ENCODE measurements at places on chromosomes 2 and 18. TPM values are rescaled to one million over a fixed set of nuclear protein-coding genes. Genes with fewer than 3 reads are reported as not detected.

ST6GAL2 gene
- polyA plus RNA-seq = not detected

PRKAG3 gene
- polyA plus RNA-seq = not detected

WDR7 gene
- 9.8 TPM for polyA plus RNA-seq

OTOF gene
- not detected for polyA plus RNA-seq

NETO1 gene
- 0.43 TPM for polyA plus RNA-seq

CFAP65 gene
- not detected for polyA plus RNA-seq

LAMA1 gene
- 26.0 TPM for polyA plus RNA-seq

AUP1 gene
- 51.9 TPM for polyA plus RNA-seq

GALNT5 gene
- 55.0 TPM for polyA plus RNA-seq

RGPD4 gene
- not detected for polyA plus RNA-seq

FEV gene
- polyA plus RNA-seq = not detected

CYBRD1 gene
- polyA plus RNA-seq = 115 TPM

SP9 gene
- polyA plus RNA-seq = not detected

UGT1A3 gene
- not detected for polyA plus RNA-seq

DNA sequence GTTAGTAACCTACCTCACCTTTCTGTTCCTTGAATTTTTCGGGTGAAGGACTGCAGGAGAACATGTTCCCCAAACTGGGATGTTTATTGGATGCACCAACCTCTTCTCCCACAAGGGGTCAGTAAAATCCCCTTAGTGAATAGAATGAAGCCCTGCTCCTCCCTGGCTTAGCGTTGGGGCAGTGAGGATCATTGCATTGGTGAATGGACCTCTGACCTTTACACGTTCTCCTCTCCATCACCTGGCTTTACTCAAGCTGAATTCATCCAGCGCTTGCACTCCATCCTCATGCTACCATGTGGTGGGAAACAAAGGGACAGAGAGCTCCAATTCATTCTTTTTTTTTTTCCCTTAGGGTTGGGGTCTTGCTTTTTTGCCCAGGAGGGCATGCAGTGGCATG lies 157.2 kb downstream of the MIB1 start:
- no peak for DNase-seq

DNA sequence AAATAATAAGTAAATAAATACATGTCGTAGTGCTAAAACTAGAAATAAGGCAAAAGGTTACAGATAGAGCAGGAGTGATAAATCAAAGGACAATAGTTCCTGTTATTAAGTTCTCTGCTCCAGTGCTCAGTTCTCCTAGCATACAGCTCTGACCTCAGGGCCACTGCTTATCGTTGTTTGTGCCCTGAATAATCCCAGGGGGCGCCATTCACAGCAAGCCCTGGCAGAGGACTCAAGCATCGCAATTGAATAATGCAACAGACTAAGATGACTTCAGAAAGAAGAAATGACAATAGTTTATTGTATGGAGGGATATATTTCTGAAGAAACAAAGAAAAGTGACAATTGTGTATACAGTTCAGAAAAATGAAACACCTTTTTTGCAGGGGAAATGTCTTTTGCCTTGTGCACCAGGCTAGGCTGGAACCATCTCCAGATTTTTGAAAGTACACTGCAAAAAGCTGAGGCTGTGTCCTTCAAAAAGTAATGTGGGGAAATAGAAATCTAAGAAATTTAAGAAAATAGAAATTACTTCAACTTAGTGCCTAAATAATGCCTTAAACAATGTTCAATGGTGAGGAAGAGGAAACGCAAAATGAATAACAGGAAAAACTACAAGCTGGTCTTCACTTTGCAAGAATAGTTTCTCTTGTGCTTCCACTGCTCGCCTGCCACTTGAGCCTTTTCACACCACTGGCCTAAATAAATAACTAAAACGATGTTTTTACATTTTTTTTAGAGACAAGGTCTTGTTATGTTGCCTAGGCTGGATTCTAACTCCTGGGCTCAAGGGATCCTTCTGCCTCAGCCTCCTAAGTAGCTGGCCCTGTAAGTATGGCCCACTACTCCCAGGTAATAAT lies 19.0 kb upstream of the CCNYL1 start:
- DNase-seq = no peak

- DNase-seq = no peak
These were observed 6.7 kb upstream of the ACAA2 start for GRCh38 chr18:49819823-49820671.

- DNase-seq = no peak
These were observed 676 bp downstream of the KLHL23 start for GRCh38 chr2:169734169-169734847.

- no peak for DNase-seq
These were observed 22.2 kb downstream of the MBP start for GRCh38 chr18:77110400-77110799.

GRCh38 chr2:41872646-41873045 lies 175.2 kb upstream of the PKDCC start:
- no peak for DNase-seq

- DNase-seq = no peak
These were observed 131.0 kb downstream of the PRKCE start for GRCh38 chr2:45782436-45782835.

DNA sequence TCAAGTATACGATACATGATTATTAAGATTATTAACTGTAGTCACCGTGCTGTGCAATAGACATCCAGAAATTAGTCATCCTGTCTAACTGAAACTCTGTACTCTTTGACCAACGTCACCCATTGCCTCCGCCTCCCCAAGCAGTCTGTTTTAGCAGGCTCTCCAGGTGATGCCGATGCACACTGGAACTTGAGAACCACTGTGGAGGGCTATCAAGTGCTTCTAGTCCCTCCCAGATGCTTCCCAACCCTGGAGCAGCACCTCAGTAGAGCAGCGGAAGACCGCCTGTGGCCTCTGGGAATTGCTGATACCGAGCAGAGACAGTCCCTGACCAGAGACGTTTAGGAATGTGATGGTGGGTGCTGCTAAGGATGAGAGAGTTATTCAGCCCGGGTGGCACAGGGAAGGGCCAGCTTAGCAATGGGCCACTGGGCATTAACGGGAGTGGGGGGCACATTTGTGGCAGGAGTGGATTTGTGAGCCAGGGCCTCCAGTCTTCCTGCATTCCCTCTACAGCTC lies 50.7 kb downstream of the LIPG start:
- DNase-seq = no peak

DNA sequence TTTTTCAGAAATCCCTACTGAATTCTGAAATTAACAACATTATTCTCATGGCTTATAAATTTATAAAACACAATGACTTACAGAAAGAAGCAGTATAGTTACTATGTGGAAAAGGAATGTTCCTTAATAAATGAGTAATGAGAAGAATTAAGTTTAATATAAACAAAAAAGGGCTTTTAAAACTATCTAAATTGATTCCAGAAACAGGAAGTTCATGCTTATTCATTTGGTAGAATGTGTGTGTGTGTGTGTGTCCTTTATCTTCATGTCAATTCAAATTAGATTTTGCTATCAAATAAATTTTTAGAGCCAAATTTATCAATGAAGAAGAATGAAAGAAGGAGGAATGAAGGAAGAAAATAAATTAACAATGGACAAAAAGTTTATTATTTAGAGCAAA lies 440.8 kb upstream of the LRRTM4 start:
- DNase-seq = no peak

DNA sequence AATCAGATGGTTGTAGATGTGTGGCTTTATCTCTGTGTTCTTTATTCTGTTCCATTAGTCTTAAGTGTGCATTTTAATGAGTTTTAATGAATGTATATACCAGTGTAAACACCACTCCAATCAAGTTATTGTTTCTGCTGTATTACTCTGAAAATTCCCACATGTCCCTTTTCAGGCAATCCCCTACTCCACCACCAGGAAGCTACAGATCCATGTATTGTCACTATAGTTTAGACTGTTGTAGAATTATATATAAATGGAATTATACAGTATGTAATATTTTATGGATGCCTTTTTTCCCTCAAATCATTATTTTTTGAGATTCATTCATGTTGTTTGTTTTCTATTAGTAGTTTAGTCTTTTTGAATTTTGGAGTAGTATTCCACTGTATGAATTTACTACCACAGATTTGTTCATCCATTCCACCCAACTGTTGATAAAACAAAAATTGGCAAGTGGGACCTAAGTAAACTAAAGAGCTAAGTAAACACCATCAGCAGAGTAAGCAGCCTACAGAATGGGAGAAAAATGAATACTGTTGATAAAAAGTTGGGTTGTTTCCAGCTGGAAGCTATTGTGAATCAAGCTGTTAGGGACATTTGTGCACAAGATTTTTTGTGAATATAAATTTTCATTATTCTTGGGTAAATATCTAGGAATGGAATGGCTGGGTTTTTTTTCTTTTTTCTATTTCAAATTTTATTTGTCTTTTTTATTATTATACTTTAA lies 262.0 kb downstream of the CAMKMT start:
- DNase-seq = no peak

DNA sequence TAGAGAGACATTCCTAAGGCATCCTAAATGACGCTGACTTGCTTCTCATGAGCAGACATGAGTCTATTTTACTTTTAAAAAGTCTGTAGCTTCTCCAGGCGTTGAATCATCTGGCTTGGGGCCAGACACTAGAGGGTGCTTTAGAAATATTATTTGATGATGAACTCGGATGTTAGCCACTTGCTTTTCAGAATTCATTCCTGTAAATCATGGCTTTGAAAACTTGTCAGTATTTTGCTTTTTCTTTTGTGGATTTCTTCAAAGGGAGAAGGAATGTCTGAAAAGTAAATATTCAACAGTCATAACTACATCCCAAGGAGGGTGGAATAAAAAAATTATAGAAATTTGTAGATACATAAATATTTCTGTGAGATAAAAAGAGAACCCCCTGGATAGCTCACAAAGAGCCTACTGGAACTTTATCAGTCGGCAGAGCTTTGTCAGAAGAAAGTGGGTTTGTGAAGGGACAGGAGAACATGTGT lies 370.8 kb downstream of the OSR1 start:
- peak; percentile 85 for DNase-seq

DNA sequence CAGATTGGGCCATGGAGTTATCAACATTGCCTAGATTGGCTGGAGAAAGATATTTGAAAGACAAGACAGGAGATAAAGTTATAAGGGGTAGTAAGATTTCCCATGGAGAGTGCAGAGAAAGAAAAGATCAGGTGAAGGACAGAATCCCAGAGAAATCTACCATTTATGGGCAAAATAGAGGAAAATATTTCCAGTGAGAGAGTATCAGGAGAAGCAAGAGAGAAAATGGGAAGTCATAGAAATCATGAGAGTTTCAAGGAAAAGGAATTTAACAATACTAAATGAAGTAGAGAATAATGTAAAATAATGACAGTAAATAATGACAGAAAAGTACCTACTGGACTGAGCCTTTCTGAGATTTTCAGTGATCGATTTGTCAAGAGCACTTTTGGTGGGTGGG lies 447.6 kb upstream of the CHST9 start:
- DNase-seq = no peak

DNA sequence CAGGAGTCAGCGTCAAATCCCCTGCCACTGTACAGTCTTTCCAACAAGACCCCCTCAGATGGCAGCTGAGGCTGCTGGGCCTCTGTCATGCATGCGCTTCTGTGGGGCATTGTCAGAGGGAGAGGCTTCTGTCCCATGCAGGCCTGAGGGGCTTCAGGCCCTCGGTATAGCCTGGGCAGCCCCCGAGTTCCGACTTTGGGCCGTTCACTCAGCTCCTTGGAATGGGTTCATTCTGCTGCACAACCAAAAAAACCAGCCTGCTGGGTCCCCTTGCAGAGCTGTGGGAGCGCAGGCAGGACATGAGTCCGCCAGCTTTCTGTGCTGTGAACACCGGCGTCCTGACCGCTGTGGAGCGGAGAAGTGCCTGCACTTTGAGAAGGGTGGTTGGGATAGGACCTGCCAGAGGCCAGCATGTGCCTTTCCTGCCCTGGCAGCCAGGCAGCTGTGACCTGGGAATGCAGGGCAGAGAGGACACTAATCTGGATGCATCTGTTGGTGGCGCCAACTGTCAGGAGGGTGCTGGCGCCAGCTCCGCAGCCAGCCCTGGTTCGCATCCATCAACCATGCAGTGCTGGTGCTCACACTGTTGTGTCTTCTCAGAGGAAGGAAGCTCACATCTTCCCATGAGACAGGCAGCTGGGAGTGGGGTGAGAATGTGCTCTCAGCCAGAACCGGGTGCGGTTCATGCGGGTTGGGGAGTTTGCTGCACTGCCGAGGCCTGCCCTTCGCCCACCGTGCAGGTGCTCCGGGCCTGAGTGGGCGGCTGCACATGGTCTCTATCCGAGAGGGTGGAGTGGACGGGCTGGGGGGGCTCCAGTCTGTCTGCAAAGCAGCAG lies 14.3 kb downstream of the ARHGEF4 start:
- DNase-seq = no peak

DNA sequence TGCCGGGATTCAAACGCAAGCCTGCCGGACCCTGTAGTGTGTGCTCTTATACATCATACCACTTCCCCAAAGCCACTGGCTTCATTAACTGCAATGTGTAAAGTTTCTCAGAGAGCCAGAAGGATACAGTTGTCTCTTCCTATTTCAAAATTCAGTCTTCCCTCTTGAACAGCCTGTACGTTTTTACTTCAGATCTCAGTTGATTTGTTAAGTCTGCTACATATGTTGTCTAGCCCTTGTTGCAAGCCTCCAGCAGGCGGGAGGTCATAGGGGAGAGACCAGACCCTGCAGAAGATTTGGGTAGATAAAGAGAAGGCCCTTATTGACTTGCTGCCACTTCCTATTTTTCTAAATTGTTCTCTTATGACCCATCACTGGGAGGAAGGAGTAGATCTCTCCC lies 56.2 kb downstream of the ARHGEF33 start:
- DNase-seq = no peak

DNA sequence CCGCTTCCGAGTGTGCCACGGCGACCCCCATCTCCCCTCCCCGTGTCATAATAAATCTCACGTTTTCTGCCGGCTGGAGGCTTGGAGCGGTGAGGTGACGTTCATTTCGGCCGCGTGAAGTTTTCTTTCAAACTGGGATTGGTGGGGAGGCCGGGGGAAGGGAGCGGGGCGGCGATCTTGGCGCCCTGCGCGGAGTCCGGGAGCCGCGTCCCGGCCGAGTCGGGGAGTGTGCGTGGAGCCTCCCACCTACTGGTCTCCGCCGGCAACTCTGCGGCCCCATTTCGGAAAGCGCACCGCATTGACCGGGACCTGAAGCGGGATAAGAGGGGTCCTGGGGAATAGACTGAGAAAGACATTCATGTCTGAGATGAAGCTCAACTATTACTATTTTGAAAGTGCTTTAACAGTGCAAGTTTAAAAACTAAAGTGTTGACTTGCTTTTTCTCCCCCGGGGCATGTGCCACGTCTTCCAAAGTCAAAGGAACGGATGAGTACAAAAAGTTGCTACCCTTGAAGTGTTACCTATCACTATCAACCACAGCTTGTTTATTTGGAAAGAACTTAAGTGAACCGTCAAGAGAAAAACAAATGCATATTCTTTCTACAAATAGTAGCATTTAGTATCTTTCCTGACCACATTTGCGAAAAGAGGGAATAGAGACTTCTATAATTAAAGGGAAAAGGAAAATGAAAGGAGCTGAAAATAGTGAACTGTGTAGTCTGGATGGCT lies 818 bp upstream of the IKZF2 start:
- peak; percentile 54 for DNase-seq

GRCh38 chr2:162320864-162321517 lies 2.5 kb upstream of the IFIH1 start:
- no peak for DNase-seq

GRCh38 chr18:13661779-13662256 lies 64.5 kb downstream of the FAM210A start:
- no peak for DNase-seq

Data from AG04450 (cell line).